ENCODE measurements at places on chromosomes 12 and 14.

DNA sequence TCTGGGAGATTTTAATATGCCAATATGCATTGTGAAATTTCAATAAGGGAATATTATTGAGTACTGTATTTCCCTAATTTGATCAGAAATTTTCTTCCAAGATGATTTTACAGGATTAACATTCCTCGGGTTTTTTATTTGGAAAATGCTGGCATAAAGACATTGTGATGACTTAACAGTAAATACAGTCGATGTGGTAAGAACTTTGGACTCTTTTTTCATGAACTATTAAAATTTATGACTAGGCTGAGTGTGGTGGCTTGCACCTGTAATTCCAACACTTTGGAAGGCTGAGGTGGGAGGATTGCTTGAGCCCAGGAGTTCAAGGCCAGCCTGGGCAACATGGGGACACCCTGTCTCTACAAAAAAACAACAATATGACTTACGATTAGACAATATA lies 197.1 kb upstream of the RASSF8 start:
- DNase-seq = no peak

GRCh38 chr12:7383157-7383556 lies 60.8 kb downstream of the CD163L1 start:
- DNase-seq = no peak

DNA sequence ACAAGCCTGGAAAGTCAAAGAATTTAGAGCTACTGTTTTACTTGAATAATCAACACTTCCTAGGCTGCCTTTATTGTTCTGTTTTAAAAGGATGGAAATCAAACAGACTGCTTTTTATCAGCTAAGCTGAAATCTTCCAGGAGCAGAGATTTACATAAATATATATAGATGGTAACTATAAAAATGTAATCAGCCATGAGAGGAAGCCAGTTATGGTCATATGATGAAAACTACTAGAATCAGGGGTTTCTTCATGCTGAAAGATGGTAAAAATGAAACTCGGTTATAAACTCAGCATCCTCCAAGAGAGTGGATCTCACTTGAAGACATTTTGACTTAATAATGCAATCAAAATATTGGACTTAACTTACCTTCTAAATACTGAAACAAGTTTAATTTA lies 413.0 kb downstream of the GXYLT1 start:
- DNase-seq = no peak

GRCh38 chr14:103384450-103385151 lies 614 bp upstream of the MARK3 start:
- no peak for DNase-seq

- DNase-seq = peak; percentile 83
Observed at GRCh38 chr12:66107451-66107915, 23.1 kb downstream of the LLPH start.

- DNase-seq = no peak
Observed at GRCh38 chr12:1716911-1717310, 26.0 kb downstream of the ADIPOR2 start.

DNA sequence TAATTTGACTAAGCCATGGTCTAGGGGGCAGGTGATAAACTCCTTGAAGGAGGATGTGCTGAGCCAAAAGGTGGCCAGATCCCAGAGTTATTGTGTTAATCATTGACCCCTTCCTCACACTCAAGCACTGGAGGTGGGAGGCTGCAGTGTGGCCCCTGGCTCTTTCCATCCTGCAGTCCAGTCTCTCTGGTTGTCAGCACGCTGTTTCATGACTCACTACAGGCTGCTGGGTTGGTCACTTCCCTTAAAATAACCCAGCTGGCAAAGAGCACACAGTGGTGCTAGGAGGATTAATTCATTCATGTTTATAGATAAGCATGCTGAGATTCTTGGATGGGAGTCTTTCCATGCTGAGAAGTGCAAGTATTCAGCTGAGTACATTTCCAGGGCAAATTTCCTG lies 228.9 kb downstream of the ANO2 start:
- no peak for DNase-seq

- DNase-seq = no peak
Observed at GRCh38 chr14:95679148-95679815, 6.9 kb upstream of the TCL1B start.

GRCh38 chr12:49189731-49190716 lies 1.1 kb upstream of the TUBA1A start:
- no peak for DNase-seq

DNA sequence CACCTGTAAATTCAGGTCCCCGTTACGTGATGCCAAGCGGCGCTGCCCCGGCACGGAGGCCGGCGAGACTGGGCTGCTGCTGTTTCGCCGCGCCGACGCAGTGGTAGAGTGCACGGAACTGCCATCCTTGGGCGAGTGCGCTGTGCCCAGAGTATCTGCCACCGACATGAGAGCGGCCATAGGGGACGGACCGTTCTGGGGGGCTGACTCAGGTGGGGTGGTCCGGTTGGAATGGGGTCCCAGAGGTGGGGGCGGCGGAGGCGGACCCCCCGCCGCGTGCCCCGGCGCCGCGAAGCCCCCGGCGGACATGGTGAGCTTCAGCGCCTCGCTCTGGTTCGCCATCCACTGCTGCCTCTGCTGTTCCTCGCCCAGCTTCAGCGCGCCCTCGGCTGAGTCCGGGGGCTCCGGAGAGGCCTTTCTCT lies 2.8 kb downstream of the IRF2BPL start:
- DNase-seq = no peak

- no peak for DNase-seq
Observed at GRCh38 chr12:99647453-99647852, at the start of gene GARIN6. TSS of gene GARIN6 (plus strand) at chr12:99647753. CDS start at chr12:99648175, 422 bp downstream.

- peak; percentile 99 for DNase-seq
Observed at GRCh38 chr12:51326698-51327439, 2.9 kb upstream of the BIN2 start.

- no peak for DNase-seq
Observed at GRCh38 chr12:55877824-55878223, 35.1 kb upstream of the MMP19 start.

DNA sequence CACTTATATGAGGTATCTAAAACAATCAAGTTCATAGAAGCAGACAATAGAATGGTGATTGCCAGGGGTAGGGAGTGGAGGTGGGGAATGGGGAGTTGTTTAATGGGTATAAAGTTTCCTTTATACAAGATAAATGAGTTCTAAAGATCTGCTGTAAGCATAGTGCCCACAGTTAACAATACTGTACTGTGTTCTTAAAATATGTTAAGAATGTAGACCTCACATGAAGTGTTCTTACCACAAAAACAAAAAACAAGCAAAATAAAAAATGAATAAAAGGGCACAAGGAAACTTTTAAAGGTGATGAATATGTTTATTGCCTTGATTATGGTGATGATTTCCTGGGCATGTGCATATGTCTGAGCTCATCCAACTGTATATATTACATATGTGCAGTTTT lies 211.8 kb downstream of the MSRB3 start:
- DNase-seq = no peak

- no peak for DNase-seq
Observed at GRCh38 chr14:89614009-89614691, 197.1 kb upstream of the FOXN3 start.

- no peak for DNase-seq
Observed at GRCh38 chr12:66627270-66627987, 51.4 kb downstream of the GRIP1 start.

GRCh38 chr12:4191642-4192041 lies 81.9 kb upstream of the CCND2 start:
- no peak for DNase-seq

- no peak for DNase-seq
Observed at GRCh38 chr12:43730283-43730682, 28.3 kb downstream of the PUS7L start.

DNA sequence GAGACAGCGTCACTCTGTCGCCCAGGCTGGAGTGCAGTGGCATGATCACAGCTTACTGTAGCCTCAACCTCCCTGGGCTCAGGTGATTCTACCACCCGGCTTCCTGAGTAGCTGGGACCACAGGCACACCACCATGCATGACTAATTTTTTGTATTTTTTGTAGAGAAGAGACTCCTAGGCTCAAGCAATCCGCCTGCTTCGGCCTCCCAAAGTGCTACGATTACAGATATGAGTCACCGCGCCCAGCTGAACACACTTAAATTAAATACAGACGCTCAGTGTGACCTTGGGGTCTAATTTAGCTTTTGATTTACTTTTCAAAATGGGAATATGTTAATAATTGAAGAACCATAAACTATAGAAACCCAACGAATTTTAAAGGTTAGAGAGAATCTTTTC lies 77.2 kb downstream of the C2CD5 start:
- DNase-seq = no peak

DNA sequence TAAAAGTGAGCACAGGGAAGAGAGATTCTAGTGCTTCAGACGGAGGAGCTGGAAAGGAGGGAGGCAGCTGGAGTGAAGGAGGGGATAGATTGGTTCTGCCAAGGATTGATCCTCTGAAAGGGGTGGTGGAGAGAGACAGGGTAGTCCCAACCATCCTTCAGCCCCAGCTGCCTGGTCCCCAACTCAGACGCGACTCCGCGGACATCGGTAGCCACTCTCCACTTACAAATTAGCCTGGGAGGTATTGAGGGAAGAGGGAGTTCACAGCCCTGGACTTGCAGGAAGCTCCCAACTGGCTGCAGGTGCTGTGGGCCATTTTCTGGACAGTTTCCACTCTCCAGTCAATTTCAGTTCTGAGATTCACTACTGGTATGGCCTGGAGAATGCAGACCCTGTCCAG lies 1.2 kb downstream of the PLEKHD1 start:
- DNase-seq = no peak

- DNase-seq = no peak
Observed at GRCh38 chr12:124566997-124567672, at the start of gene NCOR2. TSS of gene NCOR2 (minus strand) at chr12:124567612. CDS start at chr12:124495251, 72,361 bp downstream.

- no peak for DNase-seq
Observed at GRCh38 chr14:53491256-53491883, 338.2 kb upstream of the DDHD1 start.

DNA sequence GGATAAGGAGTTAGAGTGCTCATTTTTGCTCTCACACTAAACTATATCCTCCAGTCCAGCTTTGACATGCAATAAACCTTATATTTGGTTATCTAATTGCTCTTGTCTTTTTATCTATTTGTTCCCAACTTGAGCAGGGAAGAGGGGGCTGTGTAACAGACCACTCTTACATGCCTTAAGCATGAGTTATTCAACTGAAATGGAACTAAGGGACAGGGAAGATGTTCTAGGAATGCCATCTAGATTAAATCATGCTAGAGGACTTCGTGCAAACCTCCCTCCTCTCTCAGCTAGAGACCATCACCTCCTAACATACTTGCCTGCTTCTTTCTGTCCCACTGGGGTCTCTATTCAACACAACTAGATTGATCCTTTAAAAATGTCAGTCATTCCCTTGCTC lies 20.6 kb downstream of the SPX start:
- no peak for DNase-seq

- no peak for DNase-seq
Observed at GRCh38 chr14:81245771-81246170, 25.0 kb upstream of the GTF2A1 start.

- DNase-seq = peak; percentile 22
Observed at GRCh38 chr12:106760184-106760531, 14.3 kb upstream of the RIC8B start.
